ENCODE measurements at places on chromosomes 3 and 15. TPM values are rescaled to one million over a fixed set of nuclear protein-coding genes. Genes with fewer than 3 reads are reported as not detected.

DNA sequence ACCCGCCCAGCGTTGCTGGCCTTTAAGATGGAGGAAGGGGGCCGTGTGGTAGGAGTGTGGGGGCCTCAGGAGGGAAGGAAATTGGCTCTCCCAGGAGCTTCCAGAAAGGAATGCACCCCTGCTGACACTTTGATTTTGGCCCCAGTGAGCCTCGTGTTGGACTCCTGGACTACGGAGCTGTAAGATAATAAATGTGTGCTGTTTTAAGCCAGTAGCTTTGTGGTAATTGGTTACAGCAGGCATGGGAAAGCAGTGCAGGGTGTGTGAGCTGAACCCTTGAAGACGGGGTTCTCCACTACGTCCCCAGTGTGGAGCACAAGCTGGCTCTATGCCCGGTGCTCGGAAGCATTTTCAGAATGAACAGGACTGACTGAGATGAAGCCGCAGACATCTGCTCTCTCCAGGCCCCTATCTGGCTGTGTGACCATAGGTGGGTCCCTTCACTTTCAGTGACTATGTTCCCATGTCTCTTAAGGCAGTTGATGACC lies 22.9 kb upstream of the CGNL1 start:
- DNase-seq, result no peak

- DNase-seq, result no peak
These were observed 40.1 kb downstream of the ANAPC13 start for GRCh38 chr3:134445636-134446035.

DNA sequence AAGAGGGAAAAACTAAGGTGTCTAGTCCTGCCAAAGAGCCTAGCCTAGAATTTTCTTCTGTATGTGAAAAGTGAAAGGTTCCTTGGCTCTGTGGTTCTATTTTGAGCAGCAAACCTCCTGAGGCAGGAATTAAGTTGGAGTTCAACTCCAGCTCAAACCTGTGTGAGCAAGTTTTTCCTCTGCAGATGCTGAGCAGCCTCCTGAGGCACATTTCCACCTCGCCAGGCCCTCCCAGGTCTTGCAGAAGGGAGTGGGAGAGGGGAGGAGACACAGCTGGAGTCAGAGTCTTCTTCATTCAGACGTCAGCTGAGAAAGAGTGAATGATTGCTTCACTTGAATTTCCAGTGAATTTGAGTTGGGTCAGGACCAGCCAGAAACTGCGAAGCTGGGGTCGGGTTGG lies 69.5 kb upstream of the ETV5 start:
- no peak for DNase-seq

DNA sequence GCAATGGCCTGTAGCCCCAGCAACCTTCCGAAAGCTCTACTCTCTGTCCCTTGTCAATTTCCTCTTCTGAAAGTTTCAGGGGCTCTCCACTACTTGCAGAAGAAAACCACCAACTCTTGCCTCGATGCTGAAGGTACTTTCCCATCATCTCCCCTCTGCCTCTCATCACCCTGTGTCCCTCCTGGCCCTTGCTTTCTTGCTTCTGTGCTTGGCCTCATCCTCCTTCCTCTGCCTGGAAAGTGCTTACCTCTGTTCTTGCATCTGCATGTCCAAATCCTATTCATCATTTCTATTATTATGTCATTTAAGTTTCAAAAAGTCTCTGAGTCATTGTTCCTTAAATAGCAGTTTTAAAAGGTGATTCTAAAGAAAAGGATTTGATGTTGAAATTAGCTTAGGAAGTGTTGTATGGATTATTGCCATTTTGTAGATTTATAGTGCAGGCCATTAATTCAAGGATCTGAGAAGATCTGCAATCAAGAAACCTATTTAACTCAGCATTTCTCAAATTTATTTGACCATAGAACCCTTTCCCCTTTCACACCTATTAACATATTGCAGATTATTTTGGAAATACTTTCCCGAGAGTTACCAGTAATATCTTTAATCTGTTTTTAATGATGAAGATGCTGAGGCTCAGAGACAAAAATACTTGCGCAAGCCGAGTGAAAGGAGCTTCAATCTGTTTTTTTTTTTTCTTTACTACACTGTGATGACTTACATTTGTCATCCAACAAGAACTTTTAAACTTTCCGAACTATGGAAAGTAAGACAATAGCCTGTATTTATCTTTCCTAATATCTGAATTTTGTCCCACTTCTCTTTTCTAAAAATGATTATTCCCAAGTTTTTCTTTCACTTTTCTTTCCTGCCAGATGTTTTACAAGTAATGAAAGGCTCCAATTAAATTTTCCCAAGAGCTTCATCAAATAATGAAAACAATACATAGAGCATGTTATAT lies 22.3 kb upstream of the CFAP161 start:
- no peak for DNase-seq

- no peak for DNase-seq
These were observed 14.9 kb downstream of the PYGO1 start for GRCh38 chr15:55573224-55573623.

DNA sequence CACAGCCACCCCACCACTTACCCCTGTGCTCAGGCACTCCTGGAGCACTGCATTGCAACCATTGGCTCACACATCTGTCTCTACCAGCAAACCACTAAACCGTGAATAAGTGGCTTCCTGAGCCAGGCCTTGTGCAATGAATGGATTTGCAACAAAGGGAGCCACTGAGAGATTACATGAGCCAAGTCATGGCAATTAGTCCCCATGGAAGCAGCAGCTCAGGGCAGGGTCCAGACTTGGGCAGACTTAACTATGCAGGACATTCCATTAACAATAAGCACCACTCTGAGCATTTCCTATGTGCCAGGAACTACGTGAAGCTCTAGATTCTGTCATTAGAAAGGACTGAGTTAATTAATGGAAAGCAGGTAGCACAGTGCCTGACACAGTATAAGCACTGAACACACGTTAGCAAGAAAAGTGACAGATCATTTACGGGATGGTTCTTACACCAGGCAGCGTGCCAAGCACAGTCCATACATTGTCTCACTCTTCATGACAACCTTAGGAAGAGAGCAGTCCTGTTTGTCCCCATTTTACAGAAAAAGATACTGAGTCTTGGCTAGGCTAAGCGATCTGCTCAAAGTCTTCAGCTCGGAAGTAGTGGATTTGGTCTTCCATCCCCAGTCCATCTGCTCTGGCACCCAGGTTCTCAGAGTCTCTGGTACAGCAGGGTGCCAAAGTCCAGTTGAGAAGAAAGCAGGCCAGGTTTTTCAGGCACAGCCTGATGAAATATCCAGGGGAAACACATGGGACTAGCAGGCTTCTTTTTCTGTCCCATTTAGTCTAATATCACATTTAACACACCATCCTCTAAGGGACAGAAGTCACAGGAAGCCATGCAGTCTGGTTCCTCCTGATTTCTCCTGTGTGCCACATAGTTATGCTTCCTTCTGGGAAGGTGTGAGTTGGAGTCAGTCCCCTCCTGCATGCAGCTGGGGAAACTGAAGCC lies 44.1 kb downstream of the LIPC start:
- no peak for DNase-seq

GRCh38 chr3:132787616-132788300 lies 65.5 kb upstream of the NPHP3 start:
- DNase-seq, result no peak

DNA sequence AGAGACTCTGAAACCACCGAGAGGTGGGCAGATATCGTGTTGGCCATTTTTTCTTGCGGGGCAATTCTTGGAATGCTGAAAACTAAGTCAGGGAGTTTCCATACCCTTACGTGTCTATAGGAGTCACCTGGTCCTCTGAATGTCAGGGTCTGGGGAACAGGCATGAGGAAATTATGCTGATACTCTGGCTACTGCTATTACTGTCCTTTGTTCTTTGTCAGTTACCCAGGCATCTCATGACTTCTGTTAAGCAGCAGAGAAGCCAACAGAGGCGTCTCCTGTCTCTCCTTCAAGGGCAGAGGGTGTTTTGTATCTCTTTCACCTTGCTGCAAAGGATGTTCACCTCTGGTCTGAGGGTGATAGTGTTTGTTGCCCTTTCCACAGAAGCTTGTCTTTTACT lies 559.5 kb upstream of the CCDC54 start:
- DNase-seq, result no peak

- DNase-seq, result no peak
These were observed 8.6 kb upstream of the CYFIP1 start for GRCh38 chr15:22988811-22989210.

DNA sequence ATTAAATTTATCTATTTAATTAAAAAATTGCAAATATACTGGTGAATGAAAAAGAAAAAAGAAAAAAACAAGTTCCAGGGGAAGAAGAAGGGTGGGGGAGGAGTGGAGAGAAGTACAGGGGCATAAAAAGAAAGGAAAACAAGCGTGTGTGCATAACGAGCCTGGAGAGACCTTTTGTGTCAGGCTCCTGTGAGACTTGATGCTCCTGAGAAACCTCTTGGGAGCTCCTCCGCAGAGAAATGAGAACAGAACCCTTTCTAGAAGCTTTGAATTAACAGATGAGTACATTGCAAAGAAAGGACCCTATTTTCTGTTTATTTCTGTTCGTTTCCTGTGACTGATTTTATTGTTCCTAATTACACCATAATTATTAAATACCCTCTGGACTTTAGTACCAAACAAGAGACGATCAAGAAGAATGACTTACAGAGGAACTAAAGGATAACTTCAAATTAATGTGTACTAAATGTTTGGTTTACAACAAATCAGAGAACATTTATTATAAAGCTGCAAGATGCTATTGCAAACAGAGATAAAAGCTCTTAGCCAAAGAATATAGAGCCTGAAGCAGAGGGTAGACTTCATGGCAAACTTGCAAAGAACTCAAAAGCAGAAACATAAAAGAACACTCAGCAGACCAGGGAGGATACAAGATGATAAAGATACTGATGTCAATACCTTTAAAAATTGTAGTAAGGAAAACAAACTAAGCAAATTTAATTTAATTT lies 74.7 kb downstream of the DPPA2 start:
- no peak for DNase-seq

GRCh38 chr3:141610939-141611338 lies 124.1 kb downstream of the RASA2 start:
- no peak for DNase-seq

DNA sequence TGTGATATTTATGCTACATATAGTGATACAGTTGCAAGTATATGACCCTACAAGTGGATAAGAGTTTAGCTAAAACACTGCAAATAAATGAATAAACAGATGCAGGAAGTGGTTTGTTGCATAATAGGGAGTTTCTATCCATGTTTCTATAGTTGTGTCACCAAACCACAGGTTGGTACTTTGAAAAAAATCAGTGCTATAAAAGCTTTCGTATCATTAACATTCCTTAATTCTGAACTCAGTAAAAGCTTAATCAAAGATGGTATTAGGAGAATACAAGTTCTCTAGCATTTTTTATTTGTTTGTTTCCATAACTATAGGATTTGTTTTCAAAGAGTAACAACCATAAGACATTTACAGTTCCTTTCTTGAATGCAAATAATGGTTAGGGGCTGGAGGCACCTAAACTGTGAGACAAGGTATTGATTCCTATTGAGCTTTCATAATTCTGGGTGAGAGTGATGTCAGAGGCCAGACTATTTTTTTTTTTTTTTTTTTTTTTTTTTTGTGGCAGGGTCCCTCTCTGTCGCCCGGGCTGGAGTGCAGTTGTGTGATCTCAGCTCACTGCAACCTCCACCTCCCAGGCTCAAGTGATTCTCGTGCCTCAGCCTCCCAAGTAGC lies 29.6 kb downstream of the CPOX start:
- no peak for DNase-seq

DNA sequence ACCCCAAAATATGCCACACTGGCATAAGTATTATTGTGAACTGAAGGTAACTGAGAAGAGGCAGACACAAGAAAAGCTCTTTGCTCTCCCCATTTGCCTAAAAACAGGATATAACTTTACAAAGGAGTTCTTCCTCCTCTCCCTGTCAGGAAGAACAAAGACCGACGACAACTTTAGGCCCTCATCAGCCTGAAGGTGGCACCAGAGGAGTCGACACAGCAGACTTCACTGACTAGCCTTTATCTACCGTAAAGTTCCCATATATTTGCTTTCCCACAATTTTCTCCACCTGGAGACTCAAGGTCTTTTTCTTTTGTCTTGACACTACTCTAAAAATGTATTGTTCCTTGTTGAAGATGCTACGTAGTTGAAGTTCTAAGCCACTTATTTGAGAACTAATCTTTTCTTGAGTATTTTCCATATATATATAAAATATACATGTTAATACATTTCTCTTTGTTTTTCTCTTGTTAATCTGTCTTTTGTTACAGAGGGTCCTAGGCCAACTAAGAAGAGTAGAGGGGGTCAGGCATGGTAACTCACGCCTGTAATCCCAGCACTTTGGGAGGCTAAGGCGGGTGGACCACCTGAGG lies 16.2 kb upstream of the XIRP1 start:
- DNase-seq, result no peak

- DNase-seq, result no peak
These were observed 45.1 kb downstream of the WHAMM start for GRCh38 chr15:82854554-82854953.

DNA sequence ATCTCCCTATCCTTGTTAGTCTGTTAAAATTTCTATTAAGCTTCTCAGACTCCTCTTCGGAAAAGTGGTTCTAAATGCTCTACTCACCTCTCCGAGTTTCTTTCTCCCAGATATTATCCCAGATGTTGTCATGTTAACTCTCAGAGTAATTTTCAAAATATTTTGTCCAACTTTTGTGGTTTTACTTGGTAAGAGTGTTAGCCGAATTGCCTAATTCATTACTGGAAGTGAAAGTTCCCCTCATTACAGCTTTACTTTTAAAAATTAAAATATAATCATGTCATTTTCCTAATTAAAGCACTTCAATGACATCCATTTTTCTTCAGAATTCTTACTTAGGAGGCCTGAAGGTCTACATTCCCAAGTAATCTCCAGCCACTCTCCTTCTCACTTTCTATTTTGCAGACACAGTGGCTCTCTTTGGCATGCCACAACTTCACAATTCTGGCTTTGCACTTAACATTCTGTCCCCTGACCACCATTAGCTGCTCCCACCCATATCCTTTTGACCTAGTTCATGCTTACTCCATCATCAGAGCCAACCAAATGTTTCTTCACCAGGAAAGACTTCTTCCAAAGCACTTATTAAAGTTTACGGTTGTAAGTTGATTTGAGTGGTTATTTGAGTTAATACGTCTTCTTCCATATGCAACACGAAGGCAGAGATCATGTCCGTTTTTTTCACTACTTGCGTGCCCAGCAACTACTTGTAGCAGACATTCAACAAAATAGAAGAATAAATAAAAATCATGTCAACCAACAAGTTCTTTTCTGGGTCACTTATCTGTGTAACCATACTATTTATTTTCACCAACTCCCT lies 10.2 kb upstream of the TIPARP start:
- DNase-seq, result no peak

- no peak for DNase-seq
These were observed 532.5 kb upstream of the KCNMB2 start for GRCh38 chr3:178003756-178004155.

- no peak for DNase-seq
These were observed 346.8 kb downstream of the SOX2 start for GRCh38 chr3:182058488-182058887.

PRICKLE2 gene
- polyA plus RNA-seq, result 17.3 TPM

CNTN4 gene
- 28.5 TPM for polyA plus RNA-seq

SCAANT1 gene
- polyA plus RNA-seq, result 0.53 TPM

STAB1 gene
- polyA plus RNA-seq, result 30.5 TPM

PATL2 gene
- 0.51 TPM for polyA plus RNA-seq

AQP9 gene
- polyA plus RNA-seq, result 0.18 TPM

FETUB gene
- not detected for polyA plus RNA-seq

All from right renal cortex interstitium (tissue), 3 donors.